ENCODE measurements at places on chromosomes 5 and 9.

DNA sequence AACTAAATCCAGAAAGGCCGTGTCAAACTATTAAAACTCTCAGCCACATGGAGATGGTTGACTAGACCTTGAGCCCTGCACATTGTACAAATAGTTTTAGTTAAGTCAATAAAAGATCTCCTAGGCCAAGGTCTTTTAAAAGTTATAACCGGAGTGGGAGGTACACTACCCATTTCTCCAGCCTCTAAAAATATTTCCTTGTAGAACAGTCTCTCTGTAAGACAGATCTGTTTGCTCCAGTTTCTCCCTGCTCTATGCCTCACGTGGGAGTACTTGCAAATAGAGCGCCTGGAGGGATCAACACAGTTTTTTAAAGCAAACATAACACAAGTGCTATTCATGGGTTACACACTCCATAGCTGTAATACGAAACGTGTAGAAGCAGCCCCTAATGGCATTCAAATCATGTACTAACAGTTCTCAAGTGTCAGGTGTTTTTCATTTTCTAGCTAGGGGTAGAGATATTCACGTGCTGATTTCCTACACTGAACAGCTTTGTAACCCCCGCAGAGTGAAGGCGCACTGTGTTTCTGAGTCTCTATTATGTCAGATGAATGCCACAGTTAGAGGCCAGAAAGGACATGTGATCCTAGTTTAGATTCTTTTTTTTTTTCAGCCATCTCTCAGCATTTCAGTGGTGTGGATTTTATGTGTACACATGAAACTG, 703.4 kb upstream of the GRAMD2B start:
- DNase-seq, result peak; percentile 95

DNA sequence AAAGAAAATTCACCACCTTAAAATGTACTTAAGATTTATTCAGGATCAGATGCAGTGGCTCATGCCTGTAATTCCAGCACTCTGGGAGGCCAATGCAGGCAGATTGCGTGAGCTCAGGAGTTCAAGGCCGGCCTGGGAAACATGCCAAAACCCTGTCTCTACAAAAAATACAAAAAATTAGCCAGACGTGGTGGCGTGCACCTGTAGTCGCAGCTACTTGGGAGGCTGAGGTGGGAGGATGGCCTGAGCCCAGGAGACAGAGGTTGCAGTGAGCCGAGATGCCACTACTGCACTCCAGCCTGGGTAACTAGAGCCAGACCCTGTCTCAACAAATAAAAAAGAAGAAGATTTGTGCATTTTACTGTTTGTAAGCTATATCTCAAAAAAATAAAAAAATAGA, 34.7 kb upstream of the GFPT2 start:
- no peak for DNase-seq

GRCh38 chr9:101397746-101398067, 711 bp downstream of the MRPL50 start:
- DNase-seq, result no peak

DNA sequence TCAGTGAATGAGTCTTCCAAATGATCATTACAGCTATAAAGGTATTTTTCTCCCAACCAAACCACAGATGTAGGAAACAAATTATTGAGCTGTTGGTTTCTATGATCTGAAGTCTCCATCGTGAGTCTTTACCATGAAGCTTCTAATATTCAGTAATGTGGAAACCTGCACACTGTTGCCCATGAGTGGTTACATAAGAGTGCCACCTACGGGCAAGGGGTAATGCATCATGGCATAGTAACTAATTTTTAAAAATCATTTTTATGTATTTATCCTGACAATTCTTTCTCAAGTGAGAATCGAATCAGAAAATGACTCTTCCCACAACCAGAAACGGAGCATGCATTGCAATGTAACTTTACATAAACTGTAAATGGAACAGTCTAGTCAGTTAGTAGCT, 282.5 kb upstream of the SMARCA2 start:
- no peak for DNase-seq

DNA sequence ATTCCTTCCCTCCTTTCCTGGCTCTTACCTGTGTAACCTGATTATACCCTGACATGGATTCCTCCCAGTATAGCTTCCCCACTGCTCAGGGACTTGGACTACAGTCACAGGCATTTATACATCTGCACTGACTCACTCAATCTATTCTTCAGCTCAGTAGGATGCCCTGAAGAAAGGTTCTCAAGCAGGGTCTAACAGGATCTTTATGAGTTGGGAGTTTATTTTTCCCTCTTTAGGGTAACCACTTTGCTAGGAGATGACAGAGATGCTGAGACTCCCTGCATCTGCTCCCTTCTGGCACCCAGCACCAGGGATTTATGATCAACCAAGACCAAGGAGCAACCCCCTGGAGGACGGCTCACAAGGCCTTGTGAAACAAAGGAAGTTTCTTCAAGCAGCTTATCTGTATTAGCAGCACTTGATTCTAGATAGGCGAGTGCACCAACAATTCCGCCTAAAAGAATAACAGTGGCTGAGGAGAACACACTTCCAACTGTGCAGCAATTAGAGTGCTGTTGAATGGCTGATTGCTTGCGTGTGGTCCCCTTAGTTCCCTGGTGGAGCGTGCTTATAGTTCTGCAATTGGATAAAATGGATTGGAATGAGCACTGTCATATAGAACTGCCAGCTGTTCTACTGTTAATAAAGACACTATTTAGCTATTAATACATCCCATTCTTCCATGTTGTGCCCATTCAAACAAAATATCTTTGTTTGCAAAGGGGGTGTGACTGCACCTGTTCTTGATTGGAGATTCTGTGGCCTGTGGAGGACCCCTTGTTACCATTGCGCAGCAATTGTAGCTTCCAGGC, 482.6 kb downstream of the ZNF608 start:
- DNase-seq, result peak; percentile 5

- no peak for DNase-seq
These were observed 233.8 kb downstream of the PIK3R1 start for GRCh38 chr5:68449380-68449779.

- DNase-seq, result peak; percentile 47
These were observed 134.9 kb upstream of the ADCY2 start for GRCh38 chr5:7261049-7261448.

DNA sequence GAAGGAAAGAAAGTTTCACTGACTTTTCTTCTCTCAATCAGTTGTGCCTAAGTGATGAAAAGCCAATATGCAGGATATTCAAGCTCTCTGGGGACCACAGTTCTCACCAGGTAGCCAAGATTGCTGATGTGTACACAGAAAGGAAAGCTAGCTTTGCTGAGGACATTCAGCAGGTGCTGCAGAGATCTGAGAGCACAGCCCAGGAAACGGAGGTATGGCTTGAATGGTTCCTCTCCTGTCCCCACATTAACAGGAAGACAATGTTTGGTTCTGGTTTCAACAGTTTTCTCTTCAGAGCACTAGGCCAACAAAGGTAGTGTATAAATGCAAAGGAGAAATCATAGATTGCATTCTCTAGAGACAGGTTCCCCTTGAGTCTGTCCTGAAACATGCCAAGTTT, 69.6 kb downstream of the PTPDC1 start:
- DNase-seq, result no peak

GRCh38 chr5:104431002-104431620, 868.5 kb upstream of the NUDT12 start:
- no peak for DNase-seq

Measured in NCI-H526 treated with DMSO at 0.1 percent for 48 hours (cell line).